CD8-positive, alpha-beta T cell (primary cell): ENCODE measurements at places on chromosomes 7 and 10.

DNA sequence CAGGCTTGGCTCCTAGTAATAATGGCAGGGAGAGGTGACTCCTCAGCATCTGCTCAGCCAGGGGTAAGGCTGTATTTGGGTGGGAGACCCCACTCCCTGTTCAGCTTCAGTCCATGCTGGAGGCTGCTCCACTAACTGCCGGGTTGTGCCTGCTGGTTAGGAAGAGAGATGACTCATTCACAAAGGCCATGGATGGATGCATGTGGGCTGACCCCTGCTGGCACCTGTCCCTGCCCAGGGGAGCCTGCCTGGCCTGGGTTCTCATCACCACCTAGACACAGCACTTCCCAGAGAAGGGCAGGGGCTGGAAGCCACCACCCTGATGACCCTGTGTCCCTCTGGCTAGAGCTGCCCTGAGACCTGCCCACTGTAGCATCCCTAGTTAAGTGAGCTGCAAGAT, 59.0 kb downstream of the VSTM4 start:
- DNase-seq: no peak

DNA sequence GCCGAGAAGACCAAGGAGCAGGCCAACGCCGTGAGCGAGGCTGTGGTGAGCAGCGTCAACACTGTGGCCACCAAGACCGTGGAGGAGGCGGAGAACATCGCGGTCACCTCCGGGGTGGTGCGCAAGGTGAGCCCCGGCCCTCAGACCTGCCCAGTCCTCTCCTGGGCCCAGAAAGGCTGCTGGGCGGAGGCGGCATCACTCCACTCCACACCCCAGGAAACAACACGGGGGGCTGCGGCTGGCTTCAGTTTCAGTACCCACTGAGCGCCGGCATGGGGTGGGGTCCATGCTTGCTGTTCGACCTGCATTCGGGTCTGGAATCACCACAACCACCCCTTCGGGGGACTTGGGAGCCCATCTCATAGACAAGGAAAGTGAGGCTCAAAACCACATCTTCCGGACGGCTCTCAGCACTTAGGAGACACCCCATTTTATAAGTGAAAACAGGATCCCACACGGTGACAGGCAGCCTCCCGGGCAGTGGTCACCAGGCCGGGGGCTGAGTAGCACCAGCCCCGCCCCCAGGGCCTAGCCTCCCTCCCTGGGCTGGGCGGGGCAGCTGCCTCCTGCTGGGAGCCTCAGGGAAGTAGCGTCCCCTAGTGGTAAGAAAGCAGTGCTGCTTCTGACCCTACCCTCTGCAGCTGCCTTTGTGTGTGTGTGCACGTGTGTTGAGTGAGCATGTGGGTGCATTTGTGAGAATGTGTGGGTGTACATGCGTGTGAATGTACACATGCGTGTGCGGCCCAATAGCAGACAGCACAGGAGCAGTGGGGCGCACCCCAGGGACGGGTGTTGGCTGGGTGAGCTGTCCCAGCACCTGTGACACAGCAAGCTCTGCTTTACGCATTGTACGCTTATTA, 1.8 kb downstream of the SNCG start:
- DNase-seq: no peak

DNA sequence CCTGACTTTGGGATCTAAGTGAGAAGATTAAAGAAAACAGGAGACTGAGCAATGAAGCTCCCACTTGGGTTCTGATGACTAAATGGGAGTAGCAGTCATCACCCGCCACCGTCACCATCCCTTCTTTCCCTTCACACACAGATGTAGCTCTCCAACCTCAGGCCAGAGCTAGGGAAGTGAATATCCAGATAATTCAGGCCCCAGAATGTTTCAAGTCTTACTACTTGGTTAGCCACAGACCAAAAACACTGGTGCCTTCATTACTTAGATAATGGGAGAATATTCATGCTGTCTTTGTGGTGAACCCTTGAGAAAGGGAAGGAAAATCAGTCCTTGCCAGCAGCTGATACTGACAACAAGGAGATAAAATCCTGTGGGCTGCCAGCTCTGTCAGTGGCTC, 100.7 kb downstream of the OSBPL3 start:
- DNase-seq: no peak

DNA sequence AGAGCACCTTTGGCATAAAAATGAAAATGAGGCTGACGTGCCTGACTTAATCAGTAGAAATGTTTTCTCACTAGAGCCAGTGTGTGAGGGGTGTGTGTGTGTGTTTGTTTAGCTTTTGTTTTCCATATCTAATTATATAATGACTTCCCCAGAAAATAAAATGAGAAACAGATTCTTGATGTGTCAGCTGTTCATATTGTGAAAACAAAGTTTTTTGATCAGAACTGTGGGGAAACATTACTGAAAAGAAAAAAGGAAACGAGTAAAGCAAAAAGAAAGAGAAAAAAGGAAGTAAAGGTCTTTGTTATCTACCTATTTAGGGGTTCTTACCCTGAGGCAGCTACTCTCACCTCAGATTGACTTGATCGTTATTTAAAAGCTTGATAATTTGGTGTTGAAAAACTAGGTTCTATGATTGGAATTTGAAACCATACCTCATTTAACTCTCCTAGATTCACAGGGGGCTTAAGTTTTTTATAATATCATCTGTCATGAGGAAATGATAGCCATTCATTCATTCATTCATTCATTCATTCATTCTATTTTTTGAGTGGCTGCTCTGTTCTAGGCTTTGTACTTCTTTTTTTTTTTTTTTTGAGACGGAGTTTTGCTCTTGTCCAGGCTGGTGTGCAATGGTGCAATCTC, 58.0 kb downstream of the CREM start:
- no peak for DNase-seq
